ENCODE measurements at places on chromosomes 1 and 21.
A peak's percentile ranks its signal among the peaks of the same experiment; 100 is the strongest.

DNA sequence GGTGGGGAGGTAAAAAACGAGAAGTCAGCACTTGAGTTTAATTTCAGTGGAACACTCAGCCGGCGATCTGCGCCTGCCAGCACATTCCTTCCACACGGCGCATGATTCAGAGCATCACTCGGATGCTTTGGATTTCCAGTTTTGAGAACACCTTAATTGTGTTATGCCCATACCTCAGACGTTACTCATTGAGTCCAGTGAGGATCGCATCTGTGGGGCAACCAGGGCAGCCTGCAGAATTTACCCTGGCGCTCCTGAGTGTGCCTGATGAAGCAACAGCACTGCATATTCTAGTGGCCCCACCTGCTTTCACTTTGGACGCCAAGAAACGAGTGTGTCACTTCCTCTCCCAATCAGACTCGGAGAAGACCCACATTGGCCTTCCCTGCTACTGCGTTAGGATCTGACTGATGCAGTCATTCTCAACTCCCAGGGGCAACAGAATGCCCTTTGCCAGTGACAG lies 19.9 kb downstream of the FAM89A start:
- DNase-seq: peak; percentile 38

GRCh38 chr1:11943619-11944018 lies 9.1 kb downstream of the PLOD1 start:
- DNase-seq: no peak

DNA sequence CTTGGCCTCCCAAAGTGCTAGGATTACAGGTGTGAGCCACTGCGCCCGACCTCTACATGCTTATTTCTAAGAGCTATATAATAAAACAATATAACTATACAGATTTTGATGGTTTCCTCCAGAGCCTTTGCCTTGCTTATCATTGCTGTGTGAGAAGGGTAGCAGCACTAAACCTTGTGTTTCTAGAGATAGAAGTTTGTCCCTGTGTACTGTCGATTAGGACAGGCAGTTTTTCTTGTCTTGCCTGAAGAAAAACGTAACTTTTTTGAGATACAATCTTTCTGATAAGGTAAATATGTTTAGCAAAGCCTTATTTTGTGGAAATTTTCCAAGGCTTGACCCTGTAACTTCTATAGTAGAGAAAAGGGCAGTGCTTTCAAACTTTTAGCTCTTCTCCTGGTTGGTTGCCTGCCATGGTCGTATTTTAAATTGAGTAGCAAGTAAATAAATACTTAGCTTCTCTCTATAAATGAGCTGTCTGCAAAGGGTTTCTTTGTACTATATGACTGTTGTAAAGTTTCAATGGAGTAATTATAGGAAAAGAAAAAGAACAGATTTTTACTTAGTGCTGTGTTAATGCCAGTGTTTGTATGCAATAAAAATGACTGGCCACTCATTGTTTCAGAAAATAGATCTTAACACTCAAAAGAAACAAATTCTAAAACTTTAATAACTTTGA lies 86.4 kb upstream of the CACYBP start:
- DNase-seq: peak; percentile 43

DNA sequence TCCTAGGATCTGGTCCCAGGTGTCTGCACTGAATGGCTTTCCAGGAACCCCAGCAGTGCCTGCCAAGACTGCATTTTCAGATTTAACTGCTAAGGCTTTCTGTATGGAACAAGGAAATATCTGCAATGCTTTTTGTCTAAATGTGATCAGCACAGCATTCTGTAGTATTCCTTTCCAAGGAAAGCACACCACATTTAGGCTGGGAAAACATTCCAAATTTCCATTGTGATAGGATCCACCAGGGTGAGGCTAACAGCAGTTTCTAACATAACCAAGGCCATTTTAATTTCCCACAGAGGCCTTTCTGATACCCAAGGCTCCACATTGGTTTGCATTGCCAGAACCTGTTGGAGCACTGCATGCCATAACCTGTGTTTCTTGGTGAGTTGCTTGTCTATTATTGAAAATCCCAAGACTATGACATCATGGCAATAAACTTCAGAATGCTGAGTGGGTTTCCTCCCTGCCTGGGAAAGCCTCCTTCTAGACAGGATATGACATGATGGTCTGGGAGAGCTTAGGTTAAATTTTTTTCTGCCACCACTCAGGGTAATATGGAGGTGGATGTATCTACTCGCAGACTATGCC lies 23.3 kb upstream of the PTGFRN start:
- no peak for DNase-seq

GRCh38 chr1:172219966-172220365 lies 200.5 kb upstream of the C1orf105 start:
- no peak for DNase-seq

DNA sequence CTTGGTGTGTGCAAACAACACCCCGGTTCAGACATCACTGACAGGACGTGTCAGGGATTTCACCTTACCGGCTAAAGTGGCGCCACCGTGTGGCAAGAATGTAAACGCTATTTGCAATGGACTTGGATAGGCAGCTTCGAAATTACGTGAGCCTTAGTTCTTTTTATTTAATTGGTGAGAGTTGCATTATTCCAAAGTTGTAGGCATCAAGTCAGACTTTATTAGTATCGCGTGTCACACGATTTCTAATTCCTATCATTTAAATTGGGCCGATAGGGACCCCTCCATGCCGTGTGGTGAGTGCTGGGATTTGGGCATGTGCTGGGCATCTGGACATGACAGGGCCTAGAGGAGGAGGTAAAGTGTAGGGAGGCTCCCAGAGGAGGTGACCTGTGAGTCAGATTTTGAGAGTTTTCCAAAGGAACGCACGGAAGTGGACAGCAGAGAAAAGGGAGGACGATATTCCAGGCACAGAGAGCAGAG lies 14.5 kb upstream of the CPT2 start:
- peak; percentile 85 for DNase-seq

DNA sequence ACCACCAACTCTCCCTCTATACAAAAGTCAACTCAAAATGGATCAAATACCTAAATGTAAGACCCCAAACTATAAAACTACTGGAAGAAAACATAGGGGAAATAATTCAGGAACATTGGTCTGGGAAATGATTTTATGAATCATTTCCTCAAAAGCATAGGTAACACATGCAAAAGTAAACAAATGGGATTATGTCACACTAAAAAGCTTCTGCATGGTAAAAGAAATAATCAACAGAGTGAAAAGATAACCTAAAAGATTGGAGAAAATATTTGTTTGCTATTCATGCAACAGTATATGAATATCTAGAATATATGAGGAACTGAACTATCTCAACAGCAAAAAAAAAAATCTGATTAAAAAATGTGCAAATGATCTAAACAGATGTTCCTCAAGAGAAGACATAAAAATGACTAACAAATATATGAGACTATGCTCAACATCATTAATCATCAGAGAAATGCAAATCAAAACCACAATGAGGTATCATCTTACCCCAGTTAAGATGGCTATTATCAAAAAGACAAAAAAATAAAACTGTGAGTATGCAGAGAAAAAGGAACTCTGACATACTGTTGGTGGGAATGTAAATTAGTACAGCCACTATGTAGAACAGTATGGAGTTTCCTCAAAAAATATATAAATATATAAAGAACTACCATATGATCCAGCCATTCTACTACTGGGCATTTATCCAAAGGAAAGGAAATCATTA lies 47.8 kb downstream of the VCAM1 start:
- DNase-seq: no peak

- DNase-seq: peak; percentile 78
Measured at GRCh38 chr1:175208773-175209492, 16.4 kb upstream of the KIAA0040 start.

DNA sequence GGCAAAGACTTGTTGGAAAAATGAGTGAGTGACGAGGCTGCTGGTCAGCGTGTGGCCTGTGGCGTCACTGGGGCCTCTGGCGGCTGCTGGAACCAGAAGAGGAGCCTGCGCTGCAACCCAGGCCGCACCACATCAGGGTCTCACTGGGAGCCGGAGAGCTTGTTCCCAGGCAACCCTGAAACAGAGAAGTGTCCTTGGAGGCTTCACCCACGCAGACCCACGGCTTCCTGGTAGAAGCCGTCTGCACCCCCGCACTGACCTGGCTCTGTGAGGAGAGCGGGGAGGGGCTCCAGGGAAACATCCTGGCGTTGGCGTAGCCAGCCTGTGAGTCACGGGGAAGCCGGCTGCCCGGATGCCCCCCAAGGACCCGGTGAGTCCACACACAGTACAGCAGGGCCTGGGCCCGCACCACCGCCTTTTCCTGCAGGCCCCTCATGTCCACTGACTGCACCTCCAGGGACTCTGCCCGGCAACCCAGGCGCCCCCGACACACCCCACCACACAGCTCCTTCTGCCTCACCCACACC lies 57.4 kb downstream of the COL6A1 start:
- no peak for DNase-seq

GRCh38 chr1:81254560-81254959 lies 546.2 kb upstream of the ADGRL2 start:
- no peak for DNase-seq

- DNase-seq: no peak
Measured at GRCh38 chr1:117782056-117782455, 147.4 kb downstream of the GDAP2 start.

DNA sequence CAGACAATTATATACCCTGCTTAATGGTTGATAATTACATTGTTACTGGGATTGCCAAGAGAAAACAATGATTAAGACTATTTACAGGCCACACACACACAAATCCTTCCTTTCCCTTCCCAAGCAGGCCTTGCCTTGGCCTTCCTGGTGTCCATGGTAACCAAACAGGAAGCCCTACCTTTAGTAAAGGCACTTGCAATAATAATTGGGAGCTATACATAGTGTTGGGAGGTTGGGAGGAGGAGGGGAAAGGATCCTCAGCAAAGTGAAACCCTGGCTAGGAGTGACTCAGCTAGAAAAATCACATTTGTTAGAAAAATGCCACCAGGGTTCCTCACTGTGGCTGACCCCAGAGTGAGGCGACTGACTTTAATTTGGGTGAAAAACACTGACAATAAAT lies 122.3 kb upstream of the ADAR start:
- DNase-seq: peak; percentile 41

DNA sequence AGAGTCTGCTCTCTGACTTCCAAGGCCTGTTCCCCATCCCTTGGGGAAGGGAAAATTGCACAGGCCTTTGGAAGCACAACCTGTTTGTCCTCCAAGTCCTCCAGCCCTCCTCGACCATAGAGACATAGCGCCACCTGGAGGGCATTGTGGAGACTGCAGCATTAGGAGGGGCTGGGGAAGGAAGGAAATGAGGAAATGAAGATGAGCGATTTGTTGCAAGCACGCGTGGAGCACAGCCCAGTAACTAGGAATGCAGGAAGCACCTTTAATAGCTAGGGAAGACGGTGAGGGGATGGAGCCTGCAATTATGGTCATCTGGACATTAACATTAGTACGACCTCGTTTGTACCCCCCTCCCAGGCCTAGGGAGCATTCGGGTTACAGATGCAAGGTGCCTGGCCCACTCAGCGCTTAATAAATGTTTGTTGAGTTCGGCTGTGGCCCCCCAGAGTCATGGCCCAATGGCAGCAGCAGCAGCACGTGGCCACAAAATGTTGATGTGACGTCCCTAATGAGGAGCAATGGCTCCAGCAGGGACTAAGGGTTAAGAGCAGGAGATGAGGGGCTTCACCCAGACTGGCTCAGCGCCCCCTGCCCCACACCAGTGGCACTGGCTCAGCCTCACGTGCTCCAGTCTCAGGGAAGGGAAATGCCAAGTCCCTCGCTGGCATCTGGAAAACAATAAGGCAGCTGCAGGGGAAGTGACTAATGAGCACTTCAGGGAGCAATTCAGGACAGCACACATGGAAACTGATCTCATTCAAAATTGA lies 8.0 kb upstream of the CAMK2N1 start:
- DNase-seq: peak; percentile 83

- no peak for DNase-seq
Measured at GRCh38 chr1:151593730-151594129, 18.1 kb upstream of the SNX27 start.

DNA sequence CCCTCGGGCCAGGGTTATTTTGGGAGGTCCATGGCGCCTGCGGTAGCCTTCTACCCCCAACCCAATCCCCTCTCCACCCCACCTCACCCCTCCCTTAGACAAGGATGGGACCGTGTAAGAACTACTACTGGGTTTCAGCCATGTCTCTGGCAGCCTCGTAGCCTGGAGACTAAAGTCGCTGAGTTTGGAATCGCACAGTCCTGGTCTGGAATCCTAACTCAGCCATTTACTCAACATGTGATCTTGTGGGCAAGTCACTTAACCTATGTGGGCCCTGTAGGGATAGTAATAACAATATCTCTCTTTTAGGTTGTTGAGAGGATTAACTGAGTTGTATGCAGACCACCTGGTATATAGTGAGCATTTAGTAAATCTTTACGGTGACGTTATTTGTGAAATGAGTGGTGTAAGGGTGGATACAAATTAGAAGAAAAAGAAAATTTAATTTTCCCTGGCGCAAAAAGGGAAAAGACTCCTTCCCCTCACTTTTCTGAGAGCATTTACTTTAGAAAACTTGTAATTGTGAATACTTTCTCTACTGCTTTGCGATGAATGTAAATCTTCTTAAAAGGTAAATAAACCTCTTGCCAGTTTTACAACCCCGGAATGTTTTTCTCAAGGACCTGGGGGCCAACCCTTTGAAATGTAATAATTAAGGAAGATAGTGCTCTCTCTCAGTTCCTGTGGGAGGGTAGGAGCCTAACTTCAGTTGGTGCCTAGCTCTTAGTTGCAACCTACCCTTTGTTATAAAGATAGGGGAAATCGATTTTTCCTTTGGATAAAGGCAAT lies 615 bp upstream of the MRPS15 start:
- DNase-seq: peak; percentile 52

GRCh38 chr1:72284348-72285073 lies 2.2 kb upstream of the NEGR1 start:
- DNase-seq: peak; percentile 79

- no peak for DNase-seq
Measured at GRCh38 chr1:223338811-223339746, 24.9 kb downstream of the SUSD4 start.

GRCh38 chr1:33381977-33382376 lies 48.9 kb downstream of the PHC2 start:
- DNase-seq: no peak

- no peak for DNase-seq
Measured at GRCh38 chr1:189312499-189312898, 1165.2 kb downstream of the BRINP3 start.

- DNase-seq: no peak
Measured at GRCh38 chr1:155888481-155888880, 22.7 kb downstream of the RIT1 start.

- DNase-seq: no peak
Measured at GRCh38 chr1:30693822-30694221, 29.6 kb downstream of the MATN1 start.
